ENCODE measurements at places on chromosomes 7 and 10.
A peak's percentile ranks its signal among the peaks of the same experiment; 100 is the strongest.

GRCh38 chr10:78900715-78901430 is 167.9 kb upstream of the ZMIZ1 start:
- no peak for DNase-seq

DNA sequence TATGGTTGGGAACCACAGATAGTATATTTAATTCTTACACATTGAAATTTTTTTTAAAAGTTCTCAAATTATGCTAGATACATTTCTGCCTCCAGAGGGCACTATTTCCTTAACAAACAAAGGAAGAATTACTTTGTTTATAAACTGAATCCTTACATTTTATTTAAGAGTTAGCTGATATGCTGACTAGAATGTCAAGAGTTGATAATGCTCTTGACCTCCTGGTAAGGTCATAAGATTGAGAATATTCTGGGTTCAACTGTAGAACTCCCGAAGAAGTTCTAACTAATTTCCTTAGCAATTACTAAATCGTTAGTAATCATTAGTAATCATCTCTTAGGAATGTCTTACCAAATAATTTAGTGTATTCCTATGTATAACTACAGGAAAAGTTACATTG is 95.3 kb upstream of the CYP26C1 start:
- no peak for DNase-seq

- DNase-seq, result peak; percentile 57
Measured at GRCh38 chr10:97791824-97792721, 20.3 kb upstream of the SFRP5 start.

DNA sequence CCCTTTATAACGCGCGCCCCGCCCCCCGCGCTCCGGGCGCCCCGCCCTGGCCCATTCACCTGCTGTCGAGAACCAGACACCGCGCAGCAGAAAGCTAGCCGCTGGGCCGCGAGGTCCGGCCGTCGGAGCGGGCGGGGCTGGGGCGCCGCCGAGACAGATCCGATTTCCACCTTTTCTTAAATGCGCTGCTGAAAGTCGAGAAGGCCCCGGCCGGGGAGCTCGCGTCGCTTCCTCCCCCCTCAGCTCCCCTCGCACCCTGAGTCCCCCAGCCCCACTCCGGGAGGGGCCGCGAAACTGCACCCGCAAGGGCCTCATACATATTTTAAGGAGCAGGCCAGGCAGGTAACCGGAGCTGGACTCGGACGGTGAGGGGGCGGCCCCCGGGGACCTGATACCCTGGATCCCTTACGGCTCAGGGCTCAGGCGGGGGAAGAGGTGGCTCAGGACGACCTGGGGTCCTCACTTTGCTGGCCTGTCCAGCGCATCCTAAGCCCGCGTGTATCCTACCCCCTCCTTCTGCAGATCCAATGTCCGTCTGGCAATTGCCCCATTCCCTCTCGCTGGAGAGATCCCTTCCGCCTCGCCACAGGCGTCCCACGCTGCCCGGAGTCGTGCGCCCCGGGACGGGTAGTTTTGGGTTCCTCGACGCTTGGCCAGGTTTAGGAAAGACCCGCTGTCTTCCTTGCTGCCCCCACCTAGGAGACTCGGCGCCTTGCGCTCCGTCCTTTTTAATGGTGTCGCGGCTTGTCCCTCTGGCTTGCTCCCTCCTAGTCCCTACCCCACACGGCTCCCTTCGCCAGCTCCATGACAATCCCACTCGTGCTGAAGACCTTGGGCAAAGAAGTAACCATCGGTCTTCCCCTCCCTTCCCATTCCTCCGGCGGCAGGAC is 170.6 kb downstream of the UBE2H start:
- DNase-seq, result no peak

- DNase-seq, result no peak
Measured at GRCh38 chr7:91069146-91069545, 195.1 kb upstream of the FZD1 start.

- DNase-seq, result no peak
Measured at GRCh38 chr7:140635816-140636215, 4.8 kb downstream of the DENND2A start.

- DNase-seq, result no peak
Measured at GRCh38 chr7:111762211-111762610, 199.9 kb upstream of the IMMP2L start.

DNA sequence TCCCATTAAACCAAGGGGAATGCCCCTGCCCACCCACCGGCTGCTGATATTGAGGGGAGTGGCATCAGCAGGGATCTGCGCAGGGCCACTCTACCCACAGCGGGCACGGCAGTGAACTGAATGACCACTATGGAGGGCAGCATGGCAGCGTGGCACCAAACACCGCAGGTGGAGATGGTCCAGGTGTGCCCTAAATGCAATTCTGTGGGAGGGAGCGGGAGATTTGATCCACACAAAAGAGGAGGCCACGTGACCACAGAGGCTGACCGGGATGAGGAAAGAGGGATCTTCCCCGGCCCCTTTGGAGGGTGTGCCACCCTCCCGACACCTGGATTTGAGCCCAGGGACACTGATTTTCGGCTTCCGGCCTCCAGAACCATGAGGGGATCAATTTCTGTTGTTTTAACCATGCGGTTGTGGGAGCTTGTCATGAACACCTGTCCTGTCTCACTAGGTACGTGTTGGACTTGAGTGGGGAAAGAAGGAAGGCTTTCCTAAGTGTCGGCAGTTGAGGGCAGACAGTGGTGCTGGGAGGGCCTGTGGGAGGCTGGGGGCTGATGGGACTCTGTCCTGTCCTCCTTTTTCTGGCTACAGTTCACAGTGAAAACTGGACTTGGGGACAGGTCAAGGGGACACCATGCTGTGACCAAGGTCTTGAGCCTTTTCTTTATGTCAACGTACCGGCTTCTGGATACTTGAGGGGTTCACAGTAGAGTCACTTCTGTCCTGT is 66.1 kb downstream of the CFAP46 start:
- no peak for DNase-seq

GRCh38 chr7:90596671-90597562 is 796 bp downstream of the CDK14 start:
- no peak for DNase-seq

DNA sequence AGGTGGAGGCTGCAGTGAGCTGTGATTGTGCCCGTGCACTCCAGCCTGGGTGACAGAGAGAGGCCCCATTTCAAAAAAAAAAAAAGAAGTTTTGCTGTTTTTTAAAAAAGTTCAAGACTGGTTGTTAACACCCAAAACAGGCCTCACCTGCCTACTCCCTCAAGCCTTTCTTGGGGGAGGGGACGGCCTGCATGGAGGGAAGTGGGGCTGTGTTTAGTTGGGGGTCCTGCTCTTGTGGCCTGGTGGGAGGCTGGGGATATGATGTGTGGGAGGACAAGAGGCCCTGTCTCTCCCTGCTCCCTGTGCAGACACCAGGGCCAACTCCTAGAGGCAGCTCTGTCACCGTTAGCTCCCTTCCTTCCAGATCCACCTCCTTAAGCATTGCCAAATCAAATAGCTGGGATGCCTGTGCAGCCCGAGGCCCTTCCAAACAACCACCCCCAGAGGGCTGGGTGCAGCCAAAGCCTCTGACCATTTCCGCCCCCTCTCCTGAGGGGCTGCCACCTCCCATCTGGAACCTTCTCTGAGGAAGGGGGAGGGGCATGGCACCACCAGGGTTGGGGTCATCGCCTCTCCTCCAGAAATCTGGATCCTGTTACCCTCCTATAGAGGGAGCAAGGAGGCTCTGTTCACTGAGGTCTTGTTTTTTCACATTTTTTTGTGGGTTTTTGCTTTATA is 32.9 kb upstream of the ANKRD2 start:
- no peak for DNase-seq

GRCh38 chr7:78746301-78746700 is 707.2 kb downstream of the MAGI2 start:
- no peak for DNase-seq

DNA sequence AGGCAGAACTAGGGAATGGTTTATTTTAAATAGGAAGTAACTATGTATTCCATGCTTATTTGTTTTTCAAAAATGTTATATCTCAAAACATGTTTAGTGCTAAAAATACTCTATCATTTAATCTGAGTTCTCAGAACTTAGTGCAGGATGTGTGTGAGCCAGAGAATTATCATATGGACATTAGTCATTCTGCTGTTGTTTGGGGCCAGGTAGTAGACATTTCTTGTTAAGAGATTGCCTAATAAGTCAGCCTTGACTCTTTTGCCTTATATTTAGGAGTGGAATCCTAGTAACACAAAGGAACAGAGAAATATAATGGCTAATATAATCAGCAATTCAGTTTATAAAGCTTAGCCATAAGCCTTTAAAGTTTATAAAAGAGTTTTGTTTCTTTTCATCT is 149.8 kb downstream of the CCSER2 start:
- no peak for DNase-seq

DNA sequence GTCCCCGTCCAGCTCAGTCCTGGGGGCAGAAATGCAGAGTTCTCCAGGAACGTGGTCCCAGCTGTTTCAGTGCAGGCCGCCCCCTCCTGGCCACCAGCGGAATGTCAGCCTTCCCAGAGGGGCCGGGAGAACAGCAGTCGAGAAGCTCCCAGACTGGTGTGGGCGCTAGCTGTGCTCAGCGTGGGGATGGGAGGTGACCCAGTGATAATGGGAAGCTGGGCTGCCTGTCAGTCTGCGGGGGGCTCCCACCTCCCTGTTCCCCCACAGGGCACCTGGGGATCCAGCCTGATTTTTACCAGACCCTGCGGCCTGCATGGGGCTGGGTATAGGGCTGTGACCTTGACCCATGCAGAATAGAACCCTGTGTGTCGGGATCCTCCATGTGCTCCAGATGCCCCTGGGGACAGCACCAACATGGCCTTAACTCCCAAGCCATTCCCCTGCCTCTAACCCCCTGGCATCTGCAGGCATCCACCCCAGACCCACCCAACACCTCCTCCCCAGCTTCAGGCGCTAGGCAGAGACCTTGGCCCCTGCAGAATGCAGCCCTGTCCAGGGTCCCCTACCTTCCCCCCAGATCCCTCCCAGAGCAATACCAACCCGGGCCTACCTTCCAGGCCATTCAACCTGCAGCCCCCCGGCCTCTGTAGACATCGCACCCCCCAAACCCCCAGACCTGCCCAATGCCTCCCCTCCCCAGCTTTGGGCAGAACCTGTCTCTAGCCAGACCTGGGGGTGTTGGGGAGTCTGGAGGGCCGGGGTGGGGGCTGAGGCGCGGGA is 880 bp upstream of the ELN start:
- DNase-seq, result peak; percentile 29

DNA sequence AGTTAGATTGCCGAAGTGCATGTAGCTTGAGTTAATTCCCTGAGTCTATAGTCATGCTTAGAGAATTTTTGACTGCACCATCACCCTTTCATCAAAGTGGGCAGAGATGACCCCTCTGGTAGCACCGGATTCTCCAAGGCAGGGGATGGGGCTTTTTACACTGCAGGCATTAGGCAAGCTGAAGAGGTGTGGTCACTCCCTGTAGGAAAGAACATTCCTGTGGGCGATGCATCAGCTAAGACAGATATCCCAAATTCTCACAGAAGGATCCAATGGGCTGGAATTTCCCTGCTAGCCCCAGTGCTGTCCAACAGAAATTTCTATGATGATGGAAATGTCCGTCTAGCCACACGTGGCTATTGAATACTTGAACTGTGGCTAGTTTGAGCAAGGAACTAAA is 118.2 kb downstream of the ADAM12 start:
- DNase-seq, result no peak

DNA sequence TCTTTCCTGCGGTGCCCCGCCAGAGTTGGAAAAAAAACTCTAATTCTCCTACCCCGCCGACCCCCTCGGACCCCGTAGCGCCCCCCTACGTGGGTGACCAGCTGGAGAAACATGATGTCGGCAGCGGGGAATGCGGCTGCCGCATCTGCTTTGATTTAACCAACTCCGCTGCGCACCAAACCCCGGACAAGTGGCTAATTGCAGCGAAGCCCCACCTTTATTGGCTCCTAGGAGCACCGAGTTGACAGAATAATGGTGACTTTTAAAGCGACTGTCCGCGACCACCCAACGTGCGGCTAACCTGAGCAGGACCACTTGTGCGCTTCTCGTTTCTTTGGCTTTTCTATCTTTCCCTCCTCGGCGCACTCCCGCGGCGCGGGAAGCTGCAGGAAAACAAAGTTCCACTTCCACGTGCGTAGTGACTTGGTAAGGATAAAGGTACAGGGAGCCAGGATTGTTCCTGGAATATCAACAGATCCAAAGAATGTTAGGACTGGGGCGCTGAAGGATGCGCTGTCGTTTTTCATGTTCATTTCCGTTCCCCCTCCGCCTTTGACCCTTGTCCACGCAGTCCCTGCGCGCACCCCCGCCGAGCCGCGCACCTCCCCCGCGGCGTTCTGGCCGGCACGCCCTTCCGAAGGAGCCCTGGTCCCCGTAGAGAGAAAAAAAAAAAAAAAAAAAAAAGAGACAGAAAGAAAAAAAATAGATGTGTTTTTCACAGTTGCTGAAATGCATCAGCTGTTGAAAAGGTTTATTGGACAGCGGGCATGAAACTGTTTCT is 1.4 kb downstream of the WNT16 start:
- no peak for DNase-seq

DNA sequence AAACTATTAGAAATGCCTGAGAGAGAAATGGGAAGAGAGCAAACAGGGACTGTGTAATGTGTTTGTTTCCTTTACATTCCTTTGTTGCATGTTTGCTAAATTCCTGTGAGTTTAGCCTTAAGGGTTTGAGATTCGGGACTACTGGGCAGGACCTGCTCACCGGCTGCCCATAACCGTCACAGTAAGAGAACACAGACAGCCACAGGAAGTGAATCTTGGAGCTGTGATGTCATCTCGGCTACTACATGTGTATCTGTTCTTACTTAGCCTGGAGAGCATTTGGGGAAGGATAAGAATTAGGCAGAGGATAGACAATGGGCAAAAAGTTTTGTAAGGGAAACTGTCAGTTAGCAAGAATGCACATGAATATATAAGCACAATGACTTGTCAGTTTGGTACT is 485.1 kb upstream of the KLF6 start:
- no peak for DNase-seq

DNA sequence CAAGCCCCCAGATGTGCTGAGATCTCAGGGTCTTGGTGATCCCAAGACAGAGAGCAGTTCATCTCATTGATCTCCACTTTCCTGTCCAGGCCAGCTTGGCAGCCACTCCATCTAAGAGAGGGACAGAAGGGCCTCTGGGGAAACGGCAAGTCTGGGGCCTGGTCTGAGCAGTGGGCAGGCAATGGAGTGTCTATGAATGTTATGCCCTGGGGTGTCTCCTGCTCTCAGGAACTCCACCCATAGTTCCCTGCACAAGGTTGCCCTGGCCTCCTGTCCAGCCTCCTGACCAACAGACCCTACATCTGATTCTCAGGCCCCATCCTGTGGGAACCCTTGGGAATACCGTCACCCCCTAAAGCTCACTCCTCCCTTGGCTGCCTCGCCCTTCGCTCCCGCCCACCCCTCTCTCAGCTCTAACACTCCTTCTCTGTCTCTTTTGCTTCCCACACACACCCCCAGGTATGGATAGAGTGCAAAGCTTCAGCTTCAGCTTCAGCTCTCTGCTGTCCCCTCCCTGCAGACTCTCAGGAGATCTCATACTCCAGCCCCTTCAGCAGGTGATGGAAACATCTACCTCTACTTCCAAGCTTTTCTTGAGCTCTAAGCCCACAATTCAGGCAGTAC is 83.0 kb downstream of the HIF1AN start:
- no peak for DNase-seq

- no peak for DNase-seq
Measured at GRCh38 chr7:50217401-50217800, 87.1 kb upstream of the IKZF1 start.

Measured in stimulated activated CD8-positive, alpha-beta memory T cell treated with anti-CD3 and anti-CD28 coated beads, Interleukin-2, amount 100 ng/mL, for 1 hour (primary cell).